CD14-positive monocyte (primary cell): ENCODE measurements at places on chromosomes 5 and 9. TPM values are rescaled to one million over a fixed set of nuclear protein-coding genes. Genes with fewer than 3 reads are reported as not detected.

GRCh38 chr5:128274441-128274840 lies 190.9 kb downstream of the SLC12A2 start:
- H3K36me3 ChIP-seq, result peaks cover 58% of the 10 kb centered on the region
- H3K27ac ChIP-seq, result no peak overlapping the region
- H3K4me1 ChIP-seq, result no peaks in the 10 kb centered on the region
- DNase-seq, result no peak
- no peaks in the 10 kb centered on the region for H3K27me3 ChIP-seq

DNA sequence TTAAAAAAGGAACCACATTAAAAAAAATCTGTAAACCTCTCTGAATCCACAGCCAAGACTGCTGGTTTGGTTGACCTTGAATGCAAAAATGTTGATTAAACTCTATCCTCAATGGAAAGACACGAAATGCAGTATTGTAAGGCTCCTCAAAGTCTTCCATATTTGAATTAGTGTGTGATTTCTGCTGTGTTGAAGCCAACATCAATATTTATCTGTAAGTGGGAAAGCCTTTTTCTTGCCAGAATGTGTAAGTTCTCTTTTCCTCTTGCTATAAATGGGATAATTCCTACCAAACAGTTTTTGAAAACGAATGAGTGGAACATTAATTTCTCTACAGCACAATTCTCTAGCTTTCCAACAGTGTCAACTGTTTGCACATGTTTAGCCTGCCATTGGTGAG lies 422.1 kb upstream of the TNC start:
- no peak for DNase-seq
- no peaks in the 10 kb centered on the region for H3K4me1 ChIP-seq
- no peak overlapping the region for H3K27ac ChIP-seq
- H3K4me3 ChIP-seq, result no peak overlapping the region
- H3K36me3 ChIP-seq, result no peaks in the 10 kb centered on the region
- H3K27me3 ChIP-seq, result no peaks in the 10 kb centered on the region

GRCh38 chr5:142981886-142982820 lies 212.0 kb downstream of the ARHGAP26 start:
- H3K27ac ChIP-seq, result peak overlapping the region; percentile 18
- peaks cover 65% of the 10 kb centered on the region for H3K4me1 ChIP-seq
- no peaks in the 10 kb centered on the region for H3K27me3 ChIP-seq
- no peak for DNase-seq
- H3K4me3 ChIP-seq, result peak overlapping the region; percentile 8
- H3K36me3 ChIP-seq, result peaks cover 3% of the 10 kb centered on the region

GRCh38 chr5:58156361-58156760 lies 303.5 kb downstream of the PLK2 start:
- no peaks in the 10 kb centered on the region for H3K27me3 ChIP-seq
- no peaks in the 10 kb centered on the region for H3K36me3 ChIP-seq
- no peak overlapping the region for H3K4me3 ChIP-seq
- DNase-seq, result no peak
- H3K4me1 ChIP-seq, result no peaks in the 10 kb centered on the region
- no peak overlapping the region for H3K27ac ChIP-seq

NR2F1-AS1 gene
- polyA plus RNA-seq, result not detected

PCDHB2 gene
- not detected in 2 replicates for polyA plus RNA-seq

GRCh38 chr5:103475629-103476240 lies 86.9 kb downstream of the NUDT12 start:
- H3K36me3 ChIP-seq, result no peaks in the 10 kb centered on the region
- H3K4me3 ChIP-seq, result no peak overlapping the region
- DNase-seq, result peak; percentile 12

- no peaks in the 10 kb centered on the region for H3K36me3 ChIP-seq
- no peaks in the 10 kb centered on the region for H3K4me1 ChIP-seq
- H3K27me3 ChIP-seq, result no peaks in the 10 kb centered on the region
- no peak overlapping the region for H3K4me3 ChIP-seq
- DNase-seq, result no peak
- H3K27ac ChIP-seq, result no peak overlapping the region
Observed at GRCh38 chr5:76745670-76746069, 29.7 kb downstream of the F2R start.

GRCh38 chr5:140791089-140791488 lies 3.6 kb upstream of the PCDHA2 start:
- H3K4me1 ChIP-seq, result no peaks in the 10 kb centered on the region
- peaks cover 55% of the 10 kb centered on the region for H3K27me3 ChIP-seq
- H3K4me3 ChIP-seq, result no peak overlapping the region
- no peak for DNase-seq

BARHL1 gene
- polyA plus RNA-seq, result not detected

DNA sequence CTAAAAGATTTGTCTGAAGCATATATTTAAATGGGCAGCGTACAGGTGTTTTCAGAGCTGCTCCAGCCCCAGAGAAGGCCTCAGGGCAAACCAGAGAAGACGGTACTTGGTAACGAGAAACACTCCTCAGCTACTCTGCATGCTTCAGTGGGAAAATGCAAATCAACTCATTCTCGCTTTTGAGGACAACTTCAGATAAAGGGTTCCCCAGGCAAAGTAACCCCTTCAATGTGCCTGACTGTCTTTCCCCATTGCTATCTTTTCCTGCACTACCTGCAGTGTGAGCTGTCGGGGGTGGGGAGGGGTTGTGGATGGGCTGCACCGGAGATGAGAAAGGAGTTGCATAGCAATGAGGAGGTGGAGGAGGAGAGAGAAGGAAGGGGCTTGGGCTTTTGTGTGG lies 339.7 kb upstream of the CLINT1 start:
- no peaks in the 10 kb centered on the region for H3K27me3 ChIP-seq
- no peaks in the 10 kb centered on the region for H3K36me3 ChIP-seq
- no peak for DNase-seq
- no peak overlapping the region for H3K4me3 ChIP-seq
- no peaks in the 10 kb centered on the region for H3K4me1 ChIP-seq
- no peak overlapping the region for H3K27ac ChIP-seq

DNA sequence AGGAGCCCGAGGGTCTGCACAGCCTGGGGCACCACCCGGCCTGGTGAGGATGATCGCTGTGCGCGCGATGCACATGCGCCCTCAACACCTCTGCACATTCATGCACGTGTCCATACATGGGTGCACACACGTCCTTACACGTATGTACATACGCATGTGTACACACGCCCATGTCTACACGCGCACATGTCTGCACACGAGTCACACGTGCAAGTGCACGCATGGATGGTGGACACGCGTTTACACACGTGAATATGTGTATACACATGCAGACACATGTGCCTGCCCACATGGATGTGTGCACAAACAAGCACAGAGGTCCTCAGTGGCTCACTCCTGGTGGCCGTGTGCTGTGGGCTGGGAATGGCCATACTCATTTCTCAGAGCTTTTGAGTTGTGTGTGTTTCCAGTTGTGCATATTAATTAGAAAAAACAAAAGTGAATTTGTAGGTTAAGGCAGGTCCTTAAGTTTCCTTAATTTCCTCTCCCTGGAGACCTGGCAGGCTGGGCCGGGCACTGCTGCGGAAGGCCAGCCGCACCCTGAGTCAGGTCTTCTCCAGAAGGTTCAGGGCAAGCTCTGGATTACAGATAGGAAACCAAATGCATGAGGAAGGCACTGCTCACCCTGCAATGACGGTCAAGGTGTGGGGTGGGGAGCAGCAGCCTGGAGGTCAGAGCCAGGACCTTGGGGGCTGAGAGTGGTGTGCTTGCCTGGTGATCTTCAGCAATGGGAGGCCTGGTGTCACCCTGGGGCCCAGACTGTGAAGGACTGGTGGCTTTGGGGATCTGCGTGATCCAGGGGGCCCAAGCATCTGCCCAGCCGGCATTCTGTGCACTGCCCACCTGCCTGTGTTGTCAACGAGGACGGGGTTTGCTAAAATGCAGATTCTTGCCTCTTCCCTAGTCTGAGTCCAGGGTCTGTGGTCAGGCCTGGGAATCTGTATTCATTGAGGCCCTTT lies 1.3 kb upstream of the RNU6ATAC start:
- no peaks in the 10 kb centered on the region for H3K36me3 ChIP-seq
- DNase-seq, result no peak
- no peak overlapping the region for H3K4me3 ChIP-seq
- peaks cover 23% of the 10 kb centered on the region for H3K4me1 ChIP-seq

TEK gene
- not detected for polyA plus RNA-seq

LRSAM1 gene
- 8.2 TPM for polyA plus RNA-seq

DNA sequence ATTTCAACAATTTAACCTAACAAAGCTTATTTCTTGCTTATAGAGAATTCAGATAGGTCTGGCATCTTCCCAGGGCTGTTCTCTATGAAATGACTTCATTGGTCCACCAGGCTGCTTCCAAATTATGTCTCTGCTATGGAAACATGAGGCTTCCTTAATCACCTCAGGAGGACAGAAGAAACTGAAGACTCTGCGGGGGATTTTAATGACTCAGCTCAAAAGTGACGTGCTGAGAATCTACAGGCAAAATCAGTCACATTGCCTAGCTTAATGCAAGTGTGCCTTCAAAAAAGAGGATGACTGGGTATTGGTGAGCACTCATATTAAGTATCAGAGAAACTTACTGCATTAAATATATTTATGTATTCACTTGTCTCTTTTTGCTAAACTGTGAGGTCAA lies 315.5 kb upstream of the RGMB start:
- H3K4me1 ChIP-seq, result no peaks in the 10 kb centered on the region
- DNase-seq, result no peak
- H3K27ac ChIP-seq, result no peak overlapping the region
- no peak overlapping the region for H3K4me3 ChIP-seq
- no peaks in the 10 kb centered on the region for H3K36me3 ChIP-seq

MLLT3 gene
- polyA plus RNA-seq, result 0.76 and 1.5 TPM in 2 replicates

DNA sequence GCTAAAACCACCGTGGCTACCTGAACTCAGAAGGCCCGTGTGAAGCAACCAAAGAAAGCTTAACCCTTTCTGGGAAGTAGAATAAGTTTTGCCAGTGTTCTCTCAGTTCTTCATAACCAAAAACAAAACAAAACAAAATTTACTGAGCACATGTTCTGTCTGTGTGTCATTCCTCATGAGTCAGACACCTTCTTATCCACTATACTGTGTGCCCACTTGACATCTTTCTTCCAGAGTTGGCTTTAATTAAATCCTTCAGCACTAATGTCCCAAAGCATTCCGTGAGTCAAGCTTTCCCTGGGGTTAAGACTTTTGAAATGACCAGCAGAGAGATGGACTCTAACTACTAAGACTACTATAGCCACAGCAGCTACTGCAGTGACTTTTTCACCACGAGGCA lies 61.3 kb downstream of the GLIS3 start:
- H3K27ac ChIP-seq, result no peak overlapping the region
- no peaks in the 10 kb centered on the region for H3K36me3 ChIP-seq
- DNase-seq, result no peak
- peaks cover 4% of the 10 kb centered on the region for H3K4me1 ChIP-seq

DNA sequence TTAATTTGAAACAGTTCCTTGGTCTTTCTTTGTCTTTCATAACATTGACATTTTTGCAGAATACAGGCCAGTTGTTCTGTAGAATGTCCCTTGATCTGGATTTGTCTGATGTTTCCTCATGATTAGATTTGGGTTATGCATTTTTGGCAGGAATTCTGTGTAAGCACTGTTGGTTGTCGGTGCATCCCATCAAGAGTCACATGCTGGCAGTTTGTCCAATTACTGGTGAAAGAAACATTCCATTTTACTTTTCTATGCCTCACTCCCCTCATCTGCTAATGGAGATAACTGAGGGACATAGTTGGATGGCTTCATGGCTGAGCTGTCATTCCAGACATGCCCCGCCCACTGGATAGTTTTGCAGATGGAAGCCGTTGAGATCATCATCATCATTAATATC lies 7.6 kb upstream of the ZNF618 start:
- no peaks in the 10 kb centered on the region for H3K36me3 ChIP-seq
- no peaks in the 10 kb centered on the region for H3K4me1 ChIP-seq
- no peak overlapping the region for H3K27ac ChIP-seq
- no peak overlapping the region for H3K4me3 ChIP-seq
- no peaks in the 10 kb centered on the region for H3K27me3 ChIP-seq

- DNase-seq, result peak; percentile 11
- peaks cover 43% of the 10 kb centered on the region for H3K27me3 ChIP-seq
- H3K4me1 ChIP-seq, result peaks cover 29% of the 10 kb centered on the region
- peak within 1 kb of the TSS; percentile 18 for H3K4me3 ChIP-seq
Observed at GRCh38 chr5:140042643-140043507, at the start of gene NRG2. NRG2 (minus strand) TSS chr5:140043299.

FOXD4L5 gene
- polyA plus RNA-seq, result not detected

DNA sequence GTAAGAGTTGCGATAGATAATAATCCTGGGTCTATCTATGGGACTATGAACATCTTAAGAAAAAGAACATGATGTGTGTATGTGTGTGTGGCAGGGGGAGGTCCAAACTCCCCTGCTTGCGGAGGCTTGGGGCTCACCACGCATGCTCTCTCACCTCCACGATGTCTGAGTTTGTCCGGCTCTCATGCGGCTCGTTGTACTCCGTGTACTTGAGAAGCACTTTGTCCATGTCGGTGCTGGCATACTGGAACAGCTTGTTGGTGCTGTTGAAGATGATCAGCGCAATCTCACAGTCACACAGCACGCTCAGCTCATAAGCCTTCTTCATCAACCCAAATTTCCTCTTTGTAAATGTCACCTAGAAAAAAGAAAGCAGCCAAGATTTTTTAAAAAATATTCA lies 78.5 kb downstream of the MEF2C start:
- DNase-seq, result no peak
- no peaks in the 10 kb centered on the region for H3K4me1 ChIP-seq
- peak overlapping the region; percentile 0 for H3K27ac ChIP-seq

SNCAIP gene
- not detected for polyA plus RNA-seq

TTC1 gene
- 63.0 TPM for polyA plus RNA-seq

DNA sequence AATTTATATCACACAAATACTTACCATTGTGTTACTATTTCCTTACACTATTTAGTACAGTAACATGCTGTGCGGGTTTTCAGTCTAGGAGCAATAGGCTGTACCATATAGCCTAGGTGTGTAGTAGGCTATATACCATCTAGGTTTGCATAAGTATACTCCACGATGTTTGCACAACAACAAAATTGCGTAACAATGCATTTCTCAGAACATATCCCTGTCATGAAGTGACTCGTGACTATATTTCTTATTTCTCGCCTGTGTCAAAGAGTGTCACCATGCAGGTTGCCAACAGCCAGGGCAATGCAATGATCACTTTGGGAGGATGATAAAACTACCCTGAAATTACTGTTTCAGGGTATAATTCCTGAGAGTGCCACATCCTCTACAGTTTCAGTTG lies 65.6 kb upstream of the CD180 start:
- H3K27ac ChIP-seq, result no peak overlapping the region
- no peak overlapping the region for H3K4me3 ChIP-seq
- H3K27me3 ChIP-seq, result no peaks in the 10 kb centered on the region
- DNase-seq, result peak; percentile 12

PCDHGA4 gene
- not detected for polyA plus RNA-seq

GRCh38 chr5:77424921-77425320 lies 67.2 kb downstream of the WDR41 start:
- H3K4me1 ChIP-seq, result no peaks in the 10 kb centered on the region
- no peak for DNase-seq
- peaks cover 34% of the 10 kb centered on the region for H3K36me3 ChIP-seq
- H3K4me3 ChIP-seq, result no peak overlapping the region
- no peak overlapping the region for H3K27ac ChIP-seq

HINT2 gene
- polyA plus RNA-seq, result 19.9 and 31.0 TPM in 2 replicates

OBP2B gene
- polyA plus RNA-seq, result not detected
